ENCODE measurements at places on chromosomes 5 and 9.
A peak's percentile ranks its signal among the peaks of the same experiment; 100 is the strongest.

DNA sequence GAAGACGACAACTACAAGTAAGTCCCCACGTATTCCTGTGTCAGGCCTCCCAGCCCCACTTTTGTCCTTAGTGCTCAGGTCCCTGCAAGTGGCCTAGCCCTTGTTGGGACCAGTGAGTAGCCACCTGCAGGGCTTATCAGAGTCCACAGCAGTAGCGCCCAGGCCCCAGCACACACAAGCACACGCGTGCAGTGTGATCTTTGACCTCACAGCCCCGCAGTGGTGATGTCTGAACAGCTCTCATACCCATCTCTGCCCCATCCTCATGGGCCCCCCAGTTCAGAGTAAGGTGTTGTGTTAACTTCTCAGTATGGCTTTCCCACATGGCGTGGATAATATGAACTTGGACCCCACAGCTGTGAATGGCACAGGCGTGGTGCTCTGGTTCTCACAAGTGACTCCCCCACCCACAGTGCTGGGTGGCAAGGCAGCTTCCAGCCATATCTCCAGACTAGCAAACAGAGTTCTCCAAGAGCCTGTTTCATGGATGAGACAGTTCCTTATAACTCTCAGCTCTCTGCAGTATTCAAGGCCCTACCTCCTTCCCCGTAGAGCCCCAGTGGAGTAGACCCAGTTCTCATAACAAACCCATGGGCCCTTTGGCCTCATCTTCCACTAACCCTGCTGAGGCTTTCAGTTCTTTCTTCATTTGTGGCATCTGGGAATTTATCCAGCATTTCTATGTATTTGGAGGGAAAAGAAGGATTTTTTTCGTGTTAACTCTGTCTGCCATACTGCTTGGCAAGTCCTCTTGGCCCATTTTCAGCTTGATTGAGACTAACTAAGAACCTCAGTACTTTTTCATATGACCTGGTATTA lies 46.5 kb upstream of the ANGPTL2 start:
- no peak overlapping the region for H3K4me3 ChIP-seq
- H3K27me3 ChIP-seq: no peaks in the 10 kb centered on the region
- DNase-seq: no peak
- no peaks in the 10 kb centered on the region for H3K36me3 ChIP-seq

DNA sequence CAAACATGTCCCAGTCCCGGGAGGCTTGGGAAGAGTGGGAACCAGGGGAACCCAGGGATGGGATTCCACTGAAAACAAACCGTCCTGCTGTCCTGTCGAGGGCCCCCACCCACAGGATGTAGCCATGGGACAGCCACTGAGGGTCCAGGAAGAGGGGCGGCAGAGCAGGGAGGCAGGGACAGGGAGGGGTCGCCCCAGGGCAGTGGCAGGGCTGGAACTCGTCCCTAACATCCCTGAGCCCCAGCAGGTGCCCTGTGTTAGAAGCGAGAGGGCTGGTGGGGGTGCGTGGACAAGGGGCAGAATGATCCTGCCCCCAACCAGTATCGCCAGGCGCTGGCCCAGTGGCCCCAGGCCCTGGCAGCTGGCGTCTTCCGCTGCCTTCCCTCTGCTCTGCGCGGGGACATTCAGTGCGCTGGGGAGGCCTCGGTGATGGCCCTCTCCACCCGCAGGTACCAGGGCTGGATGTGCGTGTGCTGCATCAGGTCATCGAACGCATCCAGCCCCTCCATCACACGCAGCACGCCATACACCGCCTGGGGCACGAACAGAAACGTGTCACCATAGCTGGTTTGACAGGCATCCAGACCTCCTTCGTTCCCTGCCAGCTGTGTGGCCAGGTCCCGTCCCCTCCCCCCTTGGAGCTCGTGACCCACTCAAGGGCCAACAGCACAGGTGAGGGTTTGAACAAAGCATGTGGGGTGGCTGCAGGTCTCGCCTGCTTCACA lies 6.6 kb downstream of the PTGES2 start:
- H3K27ac ChIP-seq: no peak overlapping the region
- H3K27me3 ChIP-seq: no peaks in the 10 kb centered on the region
- no peak overlapping the region for H3K4me3 ChIP-seq

DNA sequence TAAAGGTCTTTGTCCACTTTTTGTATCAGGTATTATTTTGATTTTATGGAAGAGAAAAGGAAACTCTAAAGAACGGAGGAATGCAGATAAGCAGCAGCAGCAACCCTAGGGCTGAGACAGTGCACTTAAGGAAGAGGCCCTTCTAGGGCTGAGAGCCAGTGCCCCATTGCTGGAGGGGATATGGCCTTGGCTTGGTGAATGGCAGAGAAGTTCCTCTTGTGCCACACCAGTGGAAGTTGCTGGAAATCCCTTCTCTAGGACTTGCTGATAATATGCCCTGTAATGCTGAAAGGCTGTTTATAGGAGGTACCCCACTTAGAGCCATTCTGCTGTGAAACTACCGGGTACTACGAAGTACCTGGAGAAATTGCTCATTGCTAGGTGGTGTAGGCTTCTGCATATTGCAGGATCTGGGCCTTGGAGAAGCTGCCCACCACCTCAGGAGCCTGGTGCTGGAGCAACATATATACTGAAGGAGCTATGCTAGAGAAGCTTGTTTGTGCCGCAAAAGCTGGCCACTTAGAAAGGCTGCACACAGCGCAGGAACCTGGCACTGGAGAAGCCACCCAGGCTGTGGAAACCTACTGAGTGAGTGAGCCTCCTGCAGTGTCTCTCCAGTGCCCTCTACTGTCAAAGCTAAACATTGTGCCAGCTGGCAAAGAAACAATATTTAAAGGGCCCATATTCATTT lies 9.6 kb upstream of the UBTD2 start:
- no peak for DNase-seq
- no peak overlapping the region for H3K27ac ChIP-seq
- no peak overlapping the region for H3K4me3 ChIP-seq

DNA sequence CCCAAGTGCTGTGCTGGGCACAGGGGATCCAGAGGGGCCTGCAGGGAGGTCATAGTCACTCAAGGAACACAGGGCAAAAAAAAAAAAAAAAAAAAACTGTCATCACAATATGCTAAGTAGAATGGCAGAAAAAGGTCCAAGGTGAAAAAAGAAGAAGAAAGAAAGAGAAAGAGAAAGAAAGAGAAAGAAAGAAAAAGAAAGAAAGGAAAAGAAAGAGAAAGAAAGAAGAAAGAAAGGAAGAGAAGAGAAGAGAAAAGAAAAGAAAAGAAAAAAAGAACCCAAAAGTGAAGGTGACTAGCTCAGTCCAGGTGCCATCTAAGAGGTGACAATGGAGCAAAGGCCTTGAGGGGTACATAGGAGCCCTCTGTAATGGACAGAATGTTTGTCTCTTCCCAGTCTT lies 73.9 kb downstream of the PDE6A start:
- no peak overlapping the region for H3K4me3 ChIP-seq
- H3K27me3 ChIP-seq: no peaks in the 10 kb centered on the region
- H3K4me1 ChIP-seq: no peaks in the 10 kb centered on the region
- no peaks in the 10 kb centered on the region for H3K36me3 ChIP-seq

DNA sequence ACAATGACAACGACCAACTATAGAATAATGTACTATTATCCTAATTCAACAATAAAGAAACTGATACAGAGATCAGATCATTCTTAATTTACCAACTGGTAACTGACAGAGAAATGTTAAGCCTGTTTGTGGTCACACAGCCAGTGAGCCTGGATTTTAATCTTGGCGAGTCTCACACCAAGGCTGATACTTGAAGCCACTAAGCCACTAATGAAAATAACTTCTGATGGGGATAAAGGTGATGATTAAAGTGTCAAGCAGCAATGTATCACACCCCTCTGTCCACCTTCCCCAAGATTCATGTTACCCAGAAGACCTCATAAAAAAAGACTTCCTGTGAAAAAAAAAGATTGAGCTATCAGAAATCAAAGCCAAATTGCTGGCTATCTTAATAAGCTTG lies 350.5 kb downstream of the SPOCK1 start:
- H3K4me3 ChIP-seq: no peak overlapping the region
- no peaks in the 10 kb centered on the region for H3K36me3 ChIP-seq
- no peaks in the 10 kb centered on the region for H3K4me1 ChIP-seq
- no peaks in the 10 kb centered on the region for H3K27me3 ChIP-seq

- H3K4me1 ChIP-seq: no peaks in the 10 kb centered on the region
- no peak for DNase-seq
- no peak overlapping the region for H3K27ac ChIP-seq
- no peaks in the 10 kb centered on the region for H3K36me3 ChIP-seq
- H3K4me3 ChIP-seq: no peak overlapping the region
Observed at GRCh38 chr5:45521067-45521466, 175.1 kb downstream of the HCN1 start.

DNA sequence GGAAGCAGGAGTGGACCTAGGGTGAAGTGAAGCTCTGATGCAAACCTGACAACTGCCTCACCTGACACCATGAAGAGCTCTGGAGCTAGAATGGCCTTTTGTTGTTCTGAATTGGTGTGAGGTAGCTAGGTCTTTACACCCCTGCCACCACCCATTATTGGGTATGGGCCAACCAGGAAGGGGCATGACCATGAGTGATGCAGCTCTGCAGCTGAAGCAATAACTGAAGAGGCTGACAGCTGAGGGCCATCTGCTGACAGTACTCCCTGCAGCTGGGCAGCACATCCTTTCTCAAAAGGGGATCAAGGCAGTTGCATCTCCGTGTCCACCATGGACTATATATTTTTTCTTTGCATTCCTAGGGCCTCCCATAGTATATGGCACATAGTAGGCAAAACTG lies 87.0 kb upstream of the TLE1 start:
- H3K4me1 ChIP-seq: no peaks in the 10 kb centered on the region
- DNase-seq: no peak
- no peak overlapping the region for H3K4me3 ChIP-seq

DNA sequence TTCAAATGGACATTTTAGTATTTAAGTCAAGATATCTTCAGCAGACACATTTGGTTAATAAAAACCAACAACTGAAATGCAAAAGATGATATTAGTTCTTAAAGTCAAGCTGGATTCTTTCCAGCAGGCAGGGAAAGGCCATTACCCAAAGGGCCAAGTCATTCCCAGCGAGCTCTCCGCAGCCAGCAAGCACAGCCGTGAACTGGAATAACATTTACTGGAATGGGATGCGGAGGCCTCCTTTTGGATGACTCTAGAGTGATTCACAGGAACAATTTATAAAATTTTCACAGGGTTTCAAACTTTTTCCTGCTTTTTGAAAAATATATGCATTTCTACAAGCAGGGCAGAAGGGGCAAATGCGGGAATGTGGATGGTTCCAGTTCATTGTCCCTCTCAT lies 76.6 kb upstream of the DAB2 start:
- peaks cover 18% of the 10 kb centered on the region for H3K4me1 ChIP-seq
- peak; percentile 54 for DNase-seq
- no peak overlapping the region for H3K27ac ChIP-seq
- H3K4me3 ChIP-seq: no peak overlapping the region
- no peaks in the 10 kb centered on the region for H3K36me3 ChIP-seq
- no peaks in the 10 kb centered on the region for H3K27me3 ChIP-seq

- no peak for DNase-seq
- H3K27ac ChIP-seq: no peak overlapping the region
- H3K27me3 ChIP-seq: no peaks in the 10 kb centered on the region
- H3K36me3 ChIP-seq: no peaks in the 10 kb centered on the region
- H3K4me1 ChIP-seq: no peaks in the 10 kb centered on the region
- H3K4me3 ChIP-seq: no peak overlapping the region
Observed at GRCh38 chr5:148961261-148962199, 101.3 kb downstream of the SH3TC2 start.

- no peaks in the 10 kb centered on the region for H3K4me1 ChIP-seq
- H3K27ac ChIP-seq: no peak overlapping the region
- no peaks in the 10 kb centered on the region for H3K36me3 ChIP-seq
- DNase-seq: no peak
Observed at GRCh38 chr5:42800748-42801330, 10.9 kb downstream of the SELENOP start.

GRCh38 chr5:135328128-135328687 lies 70.8 kb downstream of the MACROH2A1 start:
- no peaks in the 10 kb centered on the region for H3K27me3 ChIP-seq
- no peaks in the 10 kb centered on the region for H3K4me1 ChIP-seq
- no peak overlapping the region for H3K4me3 ChIP-seq
- no peak overlapping the region for H3K27ac ChIP-seq
- no peaks in the 10 kb centered on the region for H3K36me3 ChIP-seq

DNA sequence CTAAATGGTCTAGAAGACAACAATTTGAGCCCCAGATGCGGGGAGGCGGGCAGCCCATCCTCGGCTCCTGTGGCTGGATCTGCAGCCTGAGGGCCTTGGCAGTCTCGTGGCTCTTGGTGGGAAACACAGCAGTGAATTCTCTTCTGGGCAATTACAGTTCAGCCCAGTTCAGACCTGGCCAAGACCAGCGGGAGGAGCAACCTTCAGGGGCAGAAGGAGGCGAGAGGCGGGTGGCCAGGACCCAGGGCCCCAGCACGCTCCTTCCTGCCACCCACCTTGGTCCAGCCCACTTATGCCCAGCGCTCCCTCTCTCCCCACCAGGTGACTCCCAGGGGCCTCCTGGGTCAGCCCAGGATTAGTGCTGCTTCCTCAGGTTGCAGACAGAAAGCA lies 7.8 kb downstream of the MYMK start:
- peaks cover 6% of the 10 kb centered on the region for H3K4me1 ChIP-seq
- no peak for DNase-seq
- H3K36me3 ChIP-seq: no peaks in the 10 kb centered on the region
- no peak overlapping the region for H3K4me3 ChIP-seq

DNA sequence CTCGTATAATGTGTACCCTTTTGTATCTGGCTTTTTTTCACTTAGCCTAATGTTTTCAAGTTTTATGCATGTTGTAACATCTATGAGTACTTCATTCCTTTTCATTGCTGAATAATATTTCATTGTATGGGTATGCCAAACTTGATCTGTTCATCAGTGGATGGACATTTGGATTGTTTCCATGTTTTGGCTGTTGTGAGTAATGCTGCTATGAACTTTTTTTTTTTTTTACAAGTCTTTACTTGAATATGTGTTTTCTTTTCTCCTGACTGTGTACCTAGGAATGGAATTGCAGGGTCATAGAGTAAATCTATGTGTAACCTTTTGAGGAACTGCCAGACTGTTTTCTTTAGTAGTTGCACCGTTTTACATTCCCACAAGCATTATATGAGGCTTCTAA lies 52.4 kb downstream of the MTREX start:
- no peak overlapping the region for H3K27ac ChIP-seq
- H3K4me3 ChIP-seq: no peak overlapping the region
- H3K27me3 ChIP-seq: no peaks in the 10 kb centered on the region
- no peaks in the 10 kb centered on the region for H3K36me3 ChIP-seq
- DNase-seq: no peak
- H3K4me1 ChIP-seq: no peaks in the 10 kb centered on the region

- H3K27me3 ChIP-seq: no peaks in the 10 kb centered on the region
- H3K4me1 ChIP-seq: no peaks in the 10 kb centered on the region
- H3K27ac ChIP-seq: no peak overlapping the region
- no peaks in the 10 kb centered on the region for H3K36me3 ChIP-seq
- H3K4me3 ChIP-seq: no peak overlapping the region
Observed at GRCh38 chr9:114434878-114435311, 47.1 kb upstream of the AKNA start.

Data from tibial nerve (tissue), 4 donors.